Tibial nerve (tissue), 4 donors: ENCODE measurements at places on chromosomes 6 and 20. TPM values are rescaled to one million over a fixed set of nuclear protein-coding genes. Genes with fewer than 3 reads are reported as not detected.

The BACH2 gene
- 10.7 TPM for total RNA-seq

The UCKL1 gene
- 66.7 TPM for total RNA-seq

The WFDC10B gene
- 0.84 TPM for total RNA-seq

The EPPIN gene
- not detected for total RNA-seq

The PPP1R14C gene
- total RNA-seq = not detected

DNA sequence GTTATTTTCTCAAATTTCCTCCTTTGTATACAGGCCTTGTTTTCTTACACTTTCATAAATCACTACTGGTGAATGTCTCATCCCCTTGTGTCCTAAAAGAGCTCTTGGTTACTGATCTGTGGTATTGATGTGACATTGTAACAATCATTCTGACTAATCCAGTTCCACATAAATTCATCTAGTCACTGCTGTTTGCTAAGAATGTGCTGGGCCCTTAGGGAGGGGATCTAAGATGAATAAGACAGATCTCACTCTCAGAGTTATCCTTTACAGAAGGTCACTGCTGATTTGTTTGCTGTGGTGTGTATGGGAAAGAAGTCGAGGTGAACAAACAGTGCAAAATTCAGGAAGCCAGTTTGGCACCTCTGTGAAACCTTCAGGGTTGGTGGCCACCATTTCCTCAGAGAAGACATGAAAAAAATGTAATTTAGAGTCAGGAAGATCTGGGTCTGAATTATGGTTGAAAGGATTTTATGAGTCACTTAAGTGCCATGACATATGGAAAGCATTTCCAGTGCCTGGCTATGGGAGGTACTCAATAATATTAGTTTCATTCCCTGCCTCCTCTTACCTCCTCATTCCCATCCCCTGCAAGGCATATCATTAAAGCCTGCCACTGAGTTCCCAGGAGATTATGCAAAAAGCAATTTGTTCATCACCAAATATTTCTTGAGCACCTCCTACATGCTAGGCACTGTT is 121.8 kb downstream of the COL9A1 start:
- no peaks in the 10 kb centered on the region for H3K27me3 ChIP-seq
- DNase-seq = no peak
- H3K4me1 ChIP-seq = no peaks in the 10 kb centered on the region
- H3K36me3 ChIP-seq = no peaks in the 10 kb centered on the region
- H3K4me3 ChIP-seq = no peak overlapping the region
- no peak overlapping the region for H3K27ac ChIP-seq

- H3K27me3 ChIP-seq = peaks cover 95% of the 10 kb centered on the region
- H3K4me3 ChIP-seq = no peak overlapping the region
- peaks cover 31% of the 10 kb centered on the region for H3K4me1 ChIP-seq
- no peak for DNase-seq
Measured at GRCh38 chr20:56631990-56632327, 2.9 kb downstream of the TFAP2C start.

- H3K27me3 ChIP-seq = no peaks in the 10 kb centered on the region
- H3K4me3 ChIP-seq = no peak overlapping the region
- H3K36me3 ChIP-seq = peaks cover 5% of the 10 kb centered on the region
Measured at GRCh38 chr20:51467956-51468626, 74.4 kb downstream of the NFATC2 start.

GRCh38 chr6:9799582-9799981 is 615.3 kb downstream of the TFAP2A start:
- no peak for DNase-seq
- no peak overlapping the region for H3K27ac ChIP-seq
- no peak overlapping the region for H3K4me3 ChIP-seq
- H3K4me1 ChIP-seq = no peaks in the 10 kb centered on the region
- no peaks in the 10 kb centered on the region for H3K36me3 ChIP-seq

DNA sequence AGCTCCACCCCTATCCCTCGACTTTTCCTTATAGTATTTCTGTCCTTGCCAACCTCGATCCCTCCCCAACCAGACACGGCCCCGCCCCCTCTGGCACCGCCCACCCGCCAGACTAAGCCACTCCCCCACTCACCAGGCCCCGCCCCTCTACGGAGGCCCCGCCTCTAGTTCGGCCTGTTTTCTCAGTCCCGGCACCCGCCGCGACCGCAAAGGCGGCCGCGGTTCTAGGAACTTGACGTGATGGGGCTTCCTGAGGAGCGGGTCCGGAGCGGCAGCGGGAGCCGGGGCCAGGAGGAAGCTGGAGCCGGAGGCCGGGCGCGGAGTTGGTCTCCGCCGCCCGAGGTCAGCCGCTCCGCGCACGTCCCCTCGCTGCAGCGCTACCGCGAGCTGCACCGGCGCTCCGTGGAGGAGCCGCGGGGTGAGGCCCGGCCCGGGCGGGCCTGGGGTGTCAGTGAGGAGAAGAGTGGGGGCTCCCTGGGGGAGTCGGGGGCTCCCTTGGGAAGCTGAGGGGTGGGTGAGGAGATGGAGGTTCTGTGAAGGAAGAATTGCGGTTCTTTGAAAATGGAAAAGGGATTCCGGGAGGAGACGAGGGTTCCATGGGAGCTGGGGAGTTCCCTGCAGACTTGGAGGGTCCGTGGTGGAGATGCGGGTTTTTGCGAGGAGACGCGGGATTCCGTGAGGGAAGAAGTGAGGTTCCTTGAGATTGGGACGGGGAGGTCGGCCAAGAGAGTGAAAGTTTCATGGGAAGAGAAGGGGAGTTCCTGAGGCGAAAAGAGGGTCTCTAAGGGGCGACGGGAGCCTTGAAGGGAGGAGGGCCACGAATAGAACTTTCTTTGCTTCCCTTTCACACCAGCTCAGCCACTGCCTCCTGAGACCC is at the start of gene ACSS2:
TSS of gene ACSS2 (plus strand) at position 207 of the 877 bp plus-strand sequence. CDS start at position 241, 34 bp downstream.
- peak within 1 kb of the TSS; percentile 97 for H3K4me3 ChIP-seq
- H3K27ac ChIP-seq = peak within 1 kb of the TSS; percentile 93
- peak; percentile 99 for DNase-seq
- no peaks in the 10 kb centered on the region for H3K4me1 ChIP-seq
- no peaks in the 10 kb centered on the region for H3K27me3 ChIP-seq
- no peaks in the 10 kb centered on the region for H3K36me3 ChIP-seq

DNA sequence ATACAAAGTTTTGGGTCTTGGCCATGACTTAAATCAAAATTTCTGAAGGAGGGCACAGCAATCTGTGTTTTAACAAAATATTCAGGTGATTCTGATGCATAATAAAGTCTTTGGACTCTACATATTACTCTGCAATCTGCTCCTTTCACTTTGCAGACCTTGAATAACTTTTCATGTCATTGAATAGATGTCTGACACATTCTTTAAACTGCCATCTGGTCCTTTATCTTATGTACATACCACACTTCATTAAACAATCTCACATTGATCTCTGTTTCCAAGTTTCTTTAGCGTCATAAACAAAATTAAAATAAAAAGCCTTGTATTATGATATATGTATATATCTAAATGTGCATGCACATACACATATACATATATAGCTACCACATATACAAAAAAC is 831.2 kb downstream of the MAFB start:
- no peak overlapping the region for H3K27ac ChIP-seq
- DNase-seq = no peak
- no peaks in the 10 kb centered on the region for H3K27me3 ChIP-seq
- H3K36me3 ChIP-seq = no peaks in the 10 kb centered on the region
- no peak overlapping the region for H3K4me3 ChIP-seq
- no peaks in the 10 kb centered on the region for H3K4me1 ChIP-seq

- H3K36me3 ChIP-seq = peaks cover 6% of the 10 kb centered on the region
- H3K27ac ChIP-seq = no peak overlapping the region
- DNase-seq = no peak
- H3K27me3 ChIP-seq = no peaks in the 10 kb centered on the region
- peaks cover 9% of the 10 kb centered on the region for H3K4me1 ChIP-seq
Measured at GRCh38 chr6:81744131-81744530, 8.3 kb downstream of the TENT5A start.

GRCh38 chr6:11552442-11552841 is 14.9 kb downstream of the TMEM170B start:
- DNase-seq = no peak
- no peaks in the 10 kb centered on the region for H3K27me3 ChIP-seq
- H3K4me3 ChIP-seq = no peak overlapping the region
- no peaks in the 10 kb centered on the region for H3K4me1 ChIP-seq
- no peaks in the 10 kb centered on the region for H3K36me3 ChIP-seq

DNA sequence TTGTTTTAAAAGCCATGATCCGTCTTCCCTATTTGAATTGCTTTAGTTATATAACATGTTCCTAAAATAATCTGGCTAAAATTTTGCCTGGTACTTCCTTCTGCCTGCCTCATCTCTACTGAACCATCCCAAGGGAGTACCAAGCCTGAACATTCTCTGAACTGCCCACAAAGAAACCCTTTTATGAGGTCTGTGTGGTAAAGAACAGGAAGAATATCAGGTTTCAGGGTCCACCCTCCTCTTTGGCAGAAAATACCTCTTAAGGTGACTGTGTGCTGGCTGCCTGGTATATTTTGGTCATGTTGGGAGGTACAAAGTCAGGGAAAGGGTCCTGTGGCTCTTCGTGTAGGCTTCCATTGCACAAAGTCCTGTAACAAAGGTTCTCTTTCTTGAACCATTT is 574.1 kb upstream of the CHD6 start:
- H3K36me3 ChIP-seq = no peaks in the 10 kb centered on the region
- no peaks in the 10 kb centered on the region for H3K27me3 ChIP-seq
- H3K4me1 ChIP-seq = no peaks in the 10 kb centered on the region
